ENCODE measurements at places on chromosomes 16 and 17.

- DNase-seq, result no peak
Observed at GRCh38 chr17:10737736-10738135, 7.9 kb upstream of the TMEM220 start.

DNA sequence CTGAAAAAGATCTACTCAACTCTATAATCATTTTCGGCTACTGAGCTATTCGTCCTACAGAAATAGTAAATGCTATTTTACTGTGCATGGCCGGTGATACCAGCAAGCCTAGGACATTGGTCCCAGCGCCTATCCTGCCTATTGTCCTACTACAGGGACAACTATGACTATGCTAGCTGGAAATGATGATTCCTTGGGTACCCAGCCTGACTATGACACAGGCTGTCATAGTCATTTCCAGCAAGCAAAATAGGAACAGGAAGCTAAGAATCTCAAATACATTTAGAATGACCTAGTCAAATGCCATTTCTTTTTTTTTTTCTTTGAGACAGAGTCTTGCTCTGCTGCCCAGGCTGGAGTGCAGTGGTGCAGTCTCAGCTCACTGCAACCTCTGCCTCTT, 33.7 kb upstream of the HSBP1 start:
- no peak for DNase-seq

DNA sequence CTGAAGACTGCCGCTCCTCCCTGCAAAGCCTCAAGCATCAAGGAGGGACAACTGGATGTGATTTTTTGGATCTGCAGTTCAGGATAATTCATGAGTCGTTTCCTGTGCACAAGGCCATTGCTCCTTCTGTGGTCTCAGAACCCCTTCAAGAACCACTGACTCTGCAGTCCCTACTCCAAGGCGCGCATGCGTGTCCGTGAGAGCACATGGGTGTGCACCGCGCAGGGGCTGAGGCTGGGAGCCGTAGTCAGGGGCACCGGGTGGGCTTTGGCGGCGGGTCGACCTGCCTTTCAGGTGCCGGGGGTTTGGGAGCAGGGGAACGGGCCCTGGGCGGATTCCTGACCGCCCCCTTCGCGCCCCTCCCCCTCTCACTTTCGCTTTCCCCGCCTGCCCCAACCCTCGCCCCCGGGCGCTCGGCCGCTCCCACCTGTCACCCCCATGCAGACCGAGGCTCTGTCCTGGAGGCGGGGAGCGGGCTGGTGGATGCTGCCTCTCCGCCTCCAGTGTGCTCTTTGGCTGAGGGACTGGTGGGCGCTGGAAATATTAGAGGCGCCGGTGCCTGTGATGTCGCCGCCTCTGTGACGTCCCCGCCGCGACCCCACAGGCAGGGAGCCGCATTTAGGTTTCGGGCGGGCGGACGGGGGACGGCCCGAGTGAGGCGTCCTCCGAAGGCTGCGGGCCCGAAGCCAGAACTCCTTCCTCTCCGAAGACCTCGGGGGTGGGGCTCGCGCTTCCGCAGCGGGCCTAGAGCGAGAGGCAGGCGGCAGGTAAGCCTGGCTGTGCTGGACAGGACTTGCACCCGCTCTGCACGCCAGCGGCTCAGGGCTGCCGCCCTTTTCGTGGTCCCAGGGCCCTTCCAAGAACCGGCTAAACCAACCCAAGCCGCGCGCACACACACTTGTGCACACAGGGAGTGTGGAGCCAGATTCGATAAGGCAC, at the start of gene SPATA32:
TSS of gene SPATA32 (minus strand) at position 518 of the 939 bp plus-strand sequence. CDS start at position 440, 78 bp downstream.
- peak; percentile 55 for DNase-seq

- no peak for DNase-seq
Observed at GRCh38 chr16:35306915-35307314, 1847.5 kb downstream of the TP53TG3F start.

DNA sequence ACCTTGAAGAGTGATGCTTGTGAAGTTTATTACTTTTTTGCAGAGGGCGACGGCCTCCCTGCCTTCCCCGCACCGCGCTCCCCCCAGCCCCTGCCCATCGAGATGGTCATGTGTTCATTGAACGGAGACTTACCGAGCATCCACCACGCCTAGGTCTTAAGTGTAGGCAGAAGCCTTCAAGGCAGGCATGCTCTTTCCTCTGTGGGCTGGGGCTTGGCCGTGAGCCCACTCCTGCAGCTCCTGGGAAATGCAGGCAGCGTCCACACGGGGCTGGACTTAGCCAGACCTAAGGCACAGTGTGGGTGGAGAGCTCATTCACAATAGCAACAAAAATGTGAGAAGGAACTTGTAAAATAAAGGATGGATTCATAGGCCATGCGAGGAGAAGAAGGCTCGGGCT, 19.2 kb downstream of the RNF213 start:
- DNase-seq, result no peak

- DNase-seq, result no peak
Observed at GRCh38 chr16:69371564-69371963, 14.2 kb downstream of the TERF2 start.

GRCh38 chr17:57622306-57622682, 122.8 kb downstream of the CCDC182 start:
- no peak for DNase-seq

DNA sequence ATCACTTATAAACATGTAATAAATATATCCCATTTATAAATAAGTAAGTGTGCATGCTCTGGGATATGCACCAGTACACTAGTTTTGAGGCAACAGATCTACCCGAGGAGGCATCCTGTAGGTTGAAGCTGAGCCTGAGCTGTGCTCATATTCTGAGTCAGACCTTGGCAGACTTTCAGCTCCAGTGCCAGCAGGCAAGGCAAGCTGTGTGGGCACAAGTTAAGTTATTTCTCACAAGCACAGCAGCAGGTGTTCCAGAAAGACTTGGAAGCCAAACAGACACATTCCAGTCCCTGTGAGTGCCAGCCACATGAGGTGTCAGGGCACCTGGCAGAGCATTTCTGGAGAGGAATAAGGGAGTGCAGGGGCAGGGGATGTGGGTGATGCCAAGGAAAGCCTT, 1.3 kb upstream of the CLEC19A start:
- DNase-seq, result no peak

DNA sequence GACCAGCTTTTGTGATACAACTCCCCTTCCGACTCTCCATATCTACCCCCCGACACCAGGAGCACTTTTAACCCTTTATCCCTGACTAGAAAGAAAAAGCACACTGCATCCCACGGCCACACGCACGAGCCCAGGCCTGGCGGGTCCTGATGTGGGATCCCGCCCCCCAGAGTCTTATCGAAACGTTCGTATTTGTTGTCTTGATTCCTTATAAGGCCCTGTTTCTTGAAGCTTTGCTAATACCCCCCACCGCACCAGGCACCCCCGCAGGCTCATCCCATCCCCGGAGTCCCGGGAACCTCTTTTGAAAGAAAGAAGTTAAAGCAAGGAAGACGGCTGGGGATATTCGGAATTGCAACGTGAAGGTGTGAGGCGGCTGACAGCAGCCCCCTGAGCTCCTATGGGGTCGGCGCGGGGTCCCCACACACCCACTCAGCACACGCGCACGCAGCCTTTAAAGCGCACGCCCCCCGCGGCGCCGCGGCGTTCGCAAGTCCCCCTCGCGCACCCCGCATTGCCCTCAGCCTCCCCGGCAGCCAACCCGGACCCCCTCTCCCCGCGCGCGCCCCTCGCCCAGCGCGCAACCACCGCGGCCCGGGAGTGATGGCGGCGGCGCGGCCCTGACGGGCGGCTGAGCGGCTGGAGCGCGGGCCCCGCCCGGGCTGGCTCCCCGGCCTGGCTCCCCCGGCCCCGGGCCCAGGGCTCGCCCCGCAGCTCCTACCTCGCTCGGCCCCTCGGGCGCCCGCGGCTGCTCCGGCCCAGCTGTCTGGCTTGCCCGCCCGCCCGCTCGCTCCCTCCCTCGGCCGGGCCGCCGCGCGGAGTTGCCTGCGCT, 448 bp downstream of the STAT5B start:
- peak; percentile 61 for DNase-seq

DNA sequence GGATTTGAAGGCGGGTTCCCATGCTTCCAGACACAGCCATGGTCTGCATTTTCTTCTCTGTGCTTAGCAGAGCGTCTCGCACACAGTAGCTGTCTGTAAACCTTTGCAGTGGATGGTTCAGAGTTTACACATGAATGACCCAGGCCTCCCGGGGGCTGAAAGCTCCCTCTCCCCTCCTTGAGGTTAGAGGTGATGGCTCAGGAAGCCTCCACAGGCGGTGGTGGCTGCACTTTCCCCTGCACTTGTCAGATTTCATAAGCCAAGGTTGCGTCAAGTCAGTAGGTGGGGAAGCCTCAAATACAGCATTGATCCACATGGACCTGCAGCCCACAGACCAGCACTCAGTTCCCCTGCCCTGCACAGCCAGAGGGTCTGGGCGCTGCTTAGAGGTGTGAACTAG, 211.9 kb downstream of the KATNIP start:
- no peak for DNase-seq

DNA sequence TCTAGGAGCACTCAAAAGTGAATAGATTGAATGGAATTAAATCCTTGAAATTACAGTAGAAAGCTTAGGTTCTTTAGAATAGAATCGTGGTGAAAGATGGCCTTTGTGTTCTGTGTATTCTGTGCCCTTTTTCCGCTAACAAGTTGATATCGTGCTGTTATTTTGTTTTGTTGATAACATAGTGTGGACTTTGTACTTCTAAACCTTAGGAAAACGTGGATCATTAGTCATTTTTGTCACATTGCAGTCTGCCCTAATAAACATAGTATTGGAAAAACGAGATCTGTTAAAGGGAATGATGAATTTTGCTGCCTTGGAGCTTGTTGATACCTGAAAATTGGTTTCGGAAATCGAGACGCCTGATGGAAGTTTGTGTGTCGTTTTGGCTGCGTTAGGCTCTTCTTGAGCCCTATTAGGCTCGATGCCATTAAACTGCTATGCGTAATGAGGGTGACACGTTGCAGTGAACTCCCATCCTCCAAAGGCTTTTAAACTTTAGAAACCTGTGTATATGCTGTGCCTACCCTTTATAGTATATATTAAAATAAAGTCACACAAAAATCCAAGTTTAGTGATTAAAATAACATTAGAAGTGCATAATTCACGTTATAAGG, 145.7 kb downstream of the PRKCA start:
- no peak for DNase-seq

DNA sequence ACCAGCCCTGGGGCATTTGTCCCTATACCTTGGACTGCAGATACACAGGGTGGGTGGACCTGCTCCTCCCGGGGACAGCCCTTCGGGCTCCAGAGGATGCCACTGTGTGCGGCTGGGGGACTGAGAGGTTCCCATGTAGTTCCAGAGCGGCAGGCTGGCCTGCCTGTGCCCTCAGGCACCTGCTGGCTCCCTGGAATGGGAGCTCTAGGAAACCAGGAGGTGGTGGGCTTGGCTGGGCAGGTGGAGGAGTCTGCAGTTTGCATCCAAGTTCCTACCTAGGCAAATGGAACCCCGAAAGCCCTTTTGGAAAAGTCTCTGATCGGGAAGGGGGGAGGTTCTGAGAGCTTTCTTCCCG, 982 bp downstream of the DBNDD1 start:
- DNase-seq, result no peak

GRCh38 chr17:82497483-82498405, 21.8 kb upstream of the FOXK2 start:
- DNase-seq, result peak; percentile 78

- no peak for DNase-seq
Observed at GRCh38 chr17:17387498-17388362, 84.6 kb downstream of the NT5M start.

- no peak for DNase-seq
Observed at GRCh38 chr17:74758848-74759168, 10.4 kb downstream of the NHERF1 start.

- DNase-seq, result no peak
Observed at GRCh38 chr17:80416940-80417293, 1.9 kb downstream of the ENDOV start.

DNA sequence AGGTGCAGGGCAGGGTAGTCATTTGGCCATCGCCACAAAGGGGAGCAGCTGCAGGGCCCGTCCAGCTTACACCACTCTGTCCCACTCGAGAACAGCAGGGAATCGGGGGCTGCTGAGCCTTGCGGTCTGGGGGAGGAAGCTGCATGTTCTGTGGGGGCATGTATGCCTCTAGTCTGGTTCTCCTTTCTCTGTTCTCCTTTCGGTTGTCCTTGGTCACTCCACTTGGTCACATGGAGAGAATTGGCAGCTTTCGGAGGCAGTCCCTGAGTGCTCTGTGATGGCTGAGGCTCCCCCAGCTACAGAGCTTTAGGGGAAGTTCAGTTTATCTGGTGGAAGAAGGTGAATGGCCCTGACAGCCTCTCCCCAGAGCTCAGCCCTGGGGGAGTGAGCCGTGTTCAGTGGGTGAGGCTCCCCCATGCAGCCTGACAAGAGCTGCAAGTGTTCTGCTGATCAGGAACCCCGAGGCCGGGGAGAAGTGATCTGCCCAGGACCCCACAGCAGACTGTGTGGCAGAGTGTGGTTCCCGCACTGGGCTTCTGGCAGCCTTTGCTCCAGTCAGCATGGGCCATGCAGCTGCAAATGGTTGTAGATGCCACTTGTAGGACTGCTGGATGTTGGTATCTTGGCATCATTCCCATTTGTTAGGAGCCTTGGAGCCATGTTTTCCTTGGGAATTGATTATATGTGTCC, 22.3 kb upstream of the SMPD3 start:
- no peak for DNase-seq

GRCh38 chr17:44599298-44600175, 42.3 kb downstream of the FZD2 start:
- peak; percentile 95 for DNase-seq

GRCh38 chr16:59173408-59173831, 439.3 kb upstream of the GOT2 start:
- no peak for DNase-seq

GRCh38 chr16:68445458-68445857, 2.9 kb downstream of the SMPD3 start:
- peak; percentile 4 for DNase-seq

DNA sequence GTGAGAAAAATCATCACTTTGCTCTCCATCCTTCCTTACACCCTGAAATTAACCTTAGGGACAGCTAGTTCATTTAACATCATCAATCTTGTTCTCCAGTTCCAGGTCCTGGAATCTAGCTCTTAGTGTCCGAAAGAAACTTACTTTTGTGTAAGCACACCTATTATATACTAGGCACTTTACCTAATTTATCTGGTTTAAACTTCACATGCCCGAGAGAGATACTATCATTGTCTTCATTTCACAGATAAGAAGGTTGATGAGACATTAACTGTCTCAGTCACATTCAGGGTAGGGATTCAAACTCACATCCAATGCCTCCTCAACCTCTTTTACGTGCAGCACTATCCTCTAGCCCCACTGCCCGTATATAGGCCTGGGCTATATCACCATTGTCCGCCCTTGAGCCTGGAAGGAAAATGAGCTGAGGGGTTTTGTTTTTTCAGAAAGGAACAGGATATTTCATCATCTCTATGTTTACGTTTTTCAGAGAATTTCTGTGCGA, 501 bp upstream of the AP2B1 start:
- no peak for DNase-seq

- DNase-seq, result no peak
Observed at GRCh38 chr16:77679391-77679790, 42.9 kb upstream of the NUDT7 start.

- no peak for DNase-seq
Observed at GRCh38 chr16:14109782-14110727, 38.9 kb downstream of the MRTFB start.

Measured in fibroblast of skin of right biceps (primary cell).